ENCODE measurements at places on chromosomes 12 and 14.

GRCh38 chr12:116710370-116711150, 27.3 kb downstream of the SPRING1 start:
- DNase-seq = no peak

DNA sequence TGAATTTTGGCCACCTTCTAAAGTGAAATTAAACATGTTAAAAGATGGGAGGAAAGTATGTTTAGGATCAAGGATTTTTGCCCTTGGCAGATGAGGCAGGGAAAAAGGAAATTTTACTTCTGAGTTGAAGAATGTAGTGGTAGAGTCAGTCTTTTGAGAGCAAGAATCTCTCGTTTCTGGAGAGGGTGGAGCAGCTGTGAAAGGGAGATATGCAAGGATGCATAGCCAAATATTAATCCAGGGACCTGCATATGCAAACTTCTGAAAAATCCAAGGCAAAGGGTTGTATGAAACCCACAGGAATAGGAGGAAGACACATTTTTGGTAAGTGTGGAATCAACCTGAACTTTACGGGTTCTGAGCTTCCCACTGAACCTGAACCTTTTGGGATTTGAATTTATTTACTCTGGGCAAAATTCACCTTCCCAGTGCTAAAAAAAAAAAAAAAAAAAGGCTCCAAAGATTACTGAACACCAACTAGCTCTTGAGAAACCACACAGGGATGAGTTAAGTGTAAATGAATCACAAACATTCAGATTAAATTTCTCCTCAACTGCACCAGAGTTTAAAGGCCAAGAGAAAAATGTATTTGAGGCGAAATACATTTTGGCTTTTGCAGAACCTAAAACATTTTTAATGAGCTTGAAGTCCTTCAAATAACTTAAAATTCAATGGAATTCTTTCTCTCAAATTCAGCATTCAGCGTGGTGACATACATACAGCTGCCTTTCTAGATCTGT, 187.1 kb upstream of the CDKN3 start:
- DNase-seq = no peak

GRCh38 chr14:63269561-63270225, 49.0 kb downstream of the GPHB5 start:
- no peak for DNase-seq

DNA sequence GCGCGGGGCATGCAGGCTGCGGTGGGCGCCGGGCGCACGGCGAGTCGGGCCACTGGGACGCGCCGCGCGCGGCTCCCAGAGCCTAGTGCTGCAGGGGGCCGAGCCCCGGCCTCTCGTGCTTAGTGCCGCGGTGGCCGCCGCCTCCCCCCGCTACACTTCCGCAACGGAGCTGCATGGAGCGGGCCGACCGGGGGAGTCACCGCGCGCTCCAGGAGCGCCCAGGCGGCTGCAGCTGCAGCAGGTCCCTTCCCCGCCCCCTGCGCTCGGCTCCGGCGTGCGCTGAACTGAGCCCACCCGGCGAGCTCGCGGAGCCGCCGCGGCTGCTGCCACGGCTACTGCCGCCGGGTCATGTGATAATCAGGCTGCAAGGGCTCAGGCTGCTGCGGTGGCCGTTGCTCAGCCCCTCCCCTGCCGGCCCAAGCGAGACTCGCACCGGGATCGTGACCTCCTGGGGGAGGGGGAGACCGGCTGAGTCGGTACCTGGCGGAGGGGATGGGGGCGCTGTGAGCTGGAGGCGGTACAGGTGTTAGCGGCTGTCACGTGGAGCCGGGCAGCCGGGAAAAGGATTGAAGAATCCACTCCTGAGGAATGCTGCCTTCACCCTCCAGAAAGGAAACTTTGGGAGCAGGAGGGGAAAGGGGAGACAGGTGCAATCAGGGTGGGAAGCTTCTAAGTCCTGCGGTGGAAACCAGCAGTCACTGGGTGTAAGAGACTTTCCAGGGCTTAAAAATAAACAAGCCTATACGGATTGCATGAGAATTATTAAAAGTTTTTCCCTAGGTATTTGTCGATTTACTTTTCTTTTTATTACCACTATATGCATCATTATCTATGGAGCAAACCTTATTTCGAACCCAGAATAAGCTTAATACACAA, at the start of gene PPM1H:
PPM1H (minus strand) TSS at position 352 of the 876 bp plus-strand sequence. CDS start 414 bp downstream, outside the sequence.
- peak; percentile 82 for DNase-seq

- no peak for DNase-seq
Observed at GRCh38 chr14:64159588-64159987, 134.6 kb downstream of the ESR2 start.

GRCh38 chr12:109758426-109759420, 45.1 kb downstream of the FAM222A start:
- DNase-seq = no peak

GRCh38 chr14:23437133-23438100, 2.0 kb upstream of the MYH7 start:
- DNase-seq = no peak

- DNase-seq = no peak
Observed at GRCh38 chr12:24469089-24469488, 479.8 kb downstream of the BCAT1 start.

- DNase-seq = no peak
Observed at GRCh38 chr14:76877871-76878270, 51.7 kb downstream of the LRRC74A start.

DNA sequence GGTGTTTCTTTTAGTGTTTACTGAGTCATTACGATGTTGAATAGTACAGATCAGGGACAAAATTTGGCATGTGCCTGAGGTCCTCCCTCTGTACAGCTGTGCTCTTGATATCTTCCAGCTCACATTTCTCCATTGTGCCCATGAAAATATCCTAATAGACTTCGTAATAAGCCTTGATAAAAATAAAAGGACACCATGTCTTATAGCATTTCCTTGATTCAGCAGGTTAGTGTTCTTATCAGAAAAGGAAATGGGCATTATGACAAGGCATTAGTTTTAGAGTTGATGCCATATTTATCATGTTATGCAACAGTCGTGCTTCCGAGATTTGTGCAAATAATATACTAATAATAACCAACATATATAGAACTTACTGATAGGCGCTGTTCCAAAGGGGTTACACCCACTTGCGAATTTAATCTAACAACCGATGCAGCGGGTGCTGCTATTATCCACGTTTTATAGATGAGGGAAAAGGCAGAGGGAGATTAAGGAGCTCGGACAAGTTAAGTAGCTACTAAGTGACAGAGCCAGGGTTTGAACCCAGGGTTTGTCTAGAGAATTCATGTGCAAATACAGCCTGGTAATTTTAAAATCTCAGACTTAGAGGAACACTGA, 15.1 kb upstream of the WNK1 start:
- DNase-seq = no peak

DNA sequence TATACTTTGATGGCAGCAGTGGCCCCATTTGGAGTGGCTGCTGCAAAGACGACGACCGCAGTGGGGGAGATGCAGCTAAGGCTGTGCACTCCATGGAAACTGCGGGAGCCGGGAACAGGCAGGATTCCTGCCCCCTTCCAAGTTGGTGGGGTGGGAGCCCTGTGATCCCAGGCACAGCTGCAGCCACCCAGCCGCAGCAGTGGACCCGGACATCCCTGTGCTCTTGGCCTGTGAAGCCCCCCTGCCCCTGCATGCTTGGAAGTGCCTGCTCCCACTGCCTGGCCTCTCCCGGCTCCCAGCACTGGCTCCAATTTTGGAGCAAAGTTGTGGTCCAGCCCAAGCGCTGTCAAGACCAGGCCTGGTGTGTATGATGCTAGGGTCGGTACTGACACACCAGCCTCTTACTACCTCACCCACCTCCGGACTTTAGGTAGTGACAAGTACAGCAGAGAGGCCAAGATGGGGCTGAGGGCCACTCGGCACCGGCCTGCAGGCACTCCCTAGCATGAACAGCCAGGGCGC, 502.8 kb upstream of the RPL10L start:
- DNase-seq = no peak
